ENCODE measurements at places on chromosomes 2 and 18.

GRCh38 chr2:50765146-50765545, 266.8 kb downstream of the NRXN1 start:
- H3K27me3 ChIP-seq, result no peaks in the 10 kb centered on the region
- H3K4me3 ChIP-seq, result no peak overlapping the region
- no peaks in the 10 kb centered on the region for H3K36me3 ChIP-seq

DNA sequence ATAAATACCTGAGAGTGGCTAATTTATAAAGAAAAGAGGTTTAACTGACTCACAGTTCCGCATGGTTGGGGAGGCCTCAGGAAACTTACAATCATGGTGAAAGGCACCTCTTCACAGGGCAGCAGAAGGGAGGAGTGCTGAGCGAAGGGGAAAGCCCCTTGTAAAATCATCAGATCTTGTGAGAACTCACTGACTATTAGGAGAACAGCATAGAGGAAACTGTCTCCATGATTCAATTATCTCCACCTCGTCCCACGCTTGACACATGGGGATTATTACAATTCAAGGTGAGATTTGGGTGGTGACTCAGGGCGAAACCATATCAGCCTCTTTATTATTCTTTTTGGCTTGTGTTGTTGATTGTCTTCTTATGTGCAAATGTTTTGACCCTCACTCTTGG, 76.2 kb downstream of the WDR7 start:
- no peak overlapping the region for H3K4me3 ChIP-seq
- no peak overlapping the region for H3K27ac ChIP-seq
- no peak for DNase-seq

GRCh38 chr2:23695890-23696751, 230.8 kb downstream of the ATAD2B start:
- no peak for DNase-seq
- H3K4me1 ChIP-seq, result no peaks in the 10 kb centered on the region
- H3K27ac ChIP-seq, result no peak overlapping the region
- no peak overlapping the region for H3K4me3 ChIP-seq
- H3K36me3 ChIP-seq, result no peaks in the 10 kb centered on the region

DNA sequence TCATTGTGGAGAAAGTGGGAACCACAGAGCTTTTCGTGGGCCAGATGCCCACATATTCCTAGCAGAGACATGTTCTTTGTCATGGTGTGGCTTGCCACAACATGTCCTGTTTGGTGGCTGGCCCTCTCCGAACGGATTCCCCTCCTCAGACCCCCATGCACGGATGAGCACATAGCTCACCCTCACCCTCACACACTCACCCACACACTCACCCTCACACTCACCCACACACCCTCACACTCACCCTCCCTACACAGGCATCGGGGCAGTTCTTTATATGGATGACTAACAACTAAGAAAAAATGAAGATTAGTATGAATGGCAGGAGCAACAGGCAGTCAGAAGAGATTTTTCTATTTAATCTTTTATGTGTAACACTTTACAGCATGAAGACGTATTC, 149.9 kb downstream of the ZNF236 start:
- H3K4me1 ChIP-seq, result peaks cover 31% of the 10 kb centered on the region
- no peaks in the 10 kb centered on the region for H3K27me3 ChIP-seq
- no peak overlapping the region for H3K27ac ChIP-seq
- no peak overlapping the region for H3K4me3 ChIP-seq
- no peaks in the 10 kb centered on the region for H3K36me3 ChIP-seq
- DNase-seq, result no peak

GRCh38 chr2:196725882-196726281, 73.6 kb downstream of the GTF3C3 start:
- H3K4me3 ChIP-seq, result no peak overlapping the region
- DNase-seq, result no peak
- H3K4me1 ChIP-seq, result no peaks in the 10 kb centered on the region
- H3K27me3 ChIP-seq, result no peaks in the 10 kb centered on the region

DNA sequence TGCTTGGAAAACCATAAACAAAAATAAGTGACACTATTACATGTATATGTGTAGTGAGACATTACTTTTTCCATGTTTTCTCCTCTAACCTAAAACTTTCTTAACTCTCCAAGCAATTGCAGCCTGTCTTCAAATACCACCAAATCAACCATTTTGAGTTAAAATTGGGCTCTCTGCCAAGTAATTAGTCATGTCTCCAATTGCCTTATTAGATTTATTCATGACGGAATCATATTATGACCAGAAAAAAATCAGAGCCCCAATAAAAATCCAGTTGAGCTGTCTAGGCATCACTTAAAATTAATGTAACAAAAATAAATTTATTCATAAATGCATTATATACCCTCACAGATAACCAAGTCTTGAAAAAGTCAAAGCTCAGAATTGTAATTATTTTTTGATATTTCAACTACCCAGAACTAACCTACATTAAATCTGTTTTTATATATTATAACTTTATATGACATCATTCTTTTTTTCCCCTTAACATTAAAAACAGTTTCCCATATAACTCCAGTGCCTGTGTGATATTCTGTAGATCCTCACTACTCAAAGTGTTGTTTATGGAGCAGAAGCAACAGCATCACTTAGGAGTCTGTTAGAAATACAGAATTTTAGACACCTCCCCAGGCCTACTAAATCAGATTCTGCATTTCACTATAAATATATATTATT, 157.0 kb downstream of the ERBB4 start:
- no peaks in the 10 kb centered on the region for H3K27me3 ChIP-seq
- H3K4me3 ChIP-seq, result no peak overlapping the region
- H3K27ac ChIP-seq, result 0 out of 2 replicates have a peak overlapping the region, but pooled peaks have one; percentile 16
- peaks cover 15% of the 10 kb centered on the region for H3K4me1 ChIP-seq
- DNase-seq, result no peak

DNA sequence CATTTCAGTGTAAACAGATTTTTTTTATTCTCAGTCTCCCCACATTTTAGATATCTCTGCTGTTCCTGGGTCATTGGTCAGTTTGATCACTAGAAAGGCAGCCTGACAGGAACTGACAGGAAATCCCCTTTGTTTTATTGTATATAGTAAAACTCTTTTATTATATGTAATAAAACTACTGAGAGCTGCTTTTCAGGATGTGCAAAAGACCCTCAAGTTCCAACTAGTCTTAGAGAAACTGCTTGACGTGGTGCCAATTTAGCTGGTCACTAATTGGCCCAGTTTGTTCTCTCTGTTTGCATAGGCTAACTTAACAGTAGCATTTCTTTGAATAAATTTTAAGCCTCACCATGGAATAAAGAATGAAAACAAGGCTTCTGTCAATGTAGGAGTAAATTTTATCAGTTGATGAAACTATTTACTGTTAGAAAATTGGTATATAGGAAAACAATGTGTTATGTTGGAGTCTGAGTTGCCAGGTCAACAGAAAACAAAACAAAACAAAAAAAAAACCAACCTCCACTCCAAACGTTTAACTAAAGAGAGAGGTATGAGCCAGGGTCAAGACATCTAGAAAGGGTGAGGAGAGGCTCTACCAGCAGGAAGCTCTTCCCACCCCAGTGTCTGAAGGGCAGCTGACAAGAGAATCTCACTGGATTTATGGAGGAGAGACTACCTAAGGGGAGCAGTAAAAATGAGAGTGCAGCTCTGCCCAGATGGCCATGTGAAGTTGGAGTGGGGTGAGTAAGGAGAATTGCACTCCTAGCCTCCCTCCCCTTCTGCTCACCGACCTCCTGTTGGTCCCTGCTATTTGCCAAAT, 184.6 kb downstream of the ST6GAL2 start:
- no peaks in the 10 kb centered on the region for H3K36me3 ChIP-seq
- H3K27me3 ChIP-seq, result no peaks in the 10 kb centered on the region
- H3K4me3 ChIP-seq, result no peak overlapping the region
- no peak for DNase-seq
- H3K4me1 ChIP-seq, result no peaks in the 10 kb centered on the region
- no peak overlapping the region for H3K27ac ChIP-seq

DNA sequence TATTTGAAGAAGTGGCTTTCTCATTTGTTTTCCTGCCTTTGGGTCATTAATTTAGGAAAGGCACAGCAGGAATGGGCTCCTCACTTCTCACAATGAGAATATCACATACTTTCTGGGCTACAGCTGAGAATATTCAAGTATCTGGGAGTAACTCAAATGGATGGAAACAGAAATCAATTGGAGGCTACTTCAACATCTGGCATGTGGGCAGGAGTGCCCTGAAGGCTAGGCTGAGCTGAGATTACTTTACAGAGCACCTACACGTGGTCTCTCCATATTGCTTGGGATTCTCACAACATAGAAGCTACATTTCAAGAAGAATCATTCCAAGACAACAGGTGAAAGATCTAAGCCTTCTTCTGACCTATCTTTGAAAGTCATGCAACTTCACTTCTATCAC, 325.4 kb downstream of the PID1 start:
- no peak overlapping the region for H3K27ac ChIP-seq
- no peaks in the 10 kb centered on the region for H3K36me3 ChIP-seq
- no peak for DNase-seq
- no peak overlapping the region for H3K4me3 ChIP-seq
- no peaks in the 10 kb centered on the region for H3K27me3 ChIP-seq
- H3K4me1 ChIP-seq, result no peaks in the 10 kb centered on the region

GRCh38 chr18:24795129-24795528, 334.7 kb downstream of the HRH4 start:
- H3K27me3 ChIP-seq, result no peaks in the 10 kb centered on the region
- H3K4me3 ChIP-seq, result no peak overlapping the region
- H3K4me1 ChIP-seq, result peaks cover 7% of the 10 kb centered on the region
- no peak overlapping the region for H3K27ac ChIP-seq
- no peaks in the 10 kb centered on the region for H3K36me3 ChIP-seq

GRCh38 chr2:211955648-211956047, 583.0 kb downstream of the ERBB4 start:
- no peaks in the 10 kb centered on the region for H3K36me3 ChIP-seq
- no peaks in the 10 kb centered on the region for H3K4me1 ChIP-seq
- no peaks in the 10 kb centered on the region for H3K27me3 ChIP-seq
- DNase-seq, result no peak
- no peak overlapping the region for H3K27ac ChIP-seq
- no peak overlapping the region for H3K4me3 ChIP-seq

DNA sequence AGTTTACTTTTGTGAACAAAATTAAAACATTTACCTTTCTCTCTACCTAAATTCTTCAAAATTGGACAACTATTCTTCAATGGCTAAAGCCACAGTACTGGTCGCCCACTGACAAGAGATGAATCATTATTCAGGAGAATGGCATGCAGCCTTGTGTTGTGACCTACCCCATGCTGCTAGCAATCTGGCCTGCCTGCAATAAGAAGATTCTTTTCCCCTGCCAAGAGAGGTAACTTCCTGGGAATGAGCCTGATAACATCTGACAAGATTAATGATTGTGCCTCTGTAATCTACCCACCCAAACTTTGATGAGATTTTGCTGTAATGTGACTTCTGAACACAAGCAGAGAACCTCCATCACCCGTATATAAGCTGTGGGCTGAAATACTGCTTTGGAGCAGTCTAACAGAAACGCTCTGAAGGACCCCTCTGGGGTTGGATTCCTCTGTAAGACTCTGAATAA, 47.0 kb upstream of the ST3GAL5 start:
- no peak overlapping the region for H3K4me3 ChIP-seq
- H3K4me1 ChIP-seq, result peaks cover 5% of the 10 kb centered on the region
- H3K27ac ChIP-seq, result no peak overlapping the region
- peak; percentile 76 for DNase-seq
- H3K27me3 ChIP-seq, result no peaks in the 10 kb centered on the region

- no peak for DNase-seq
- H3K4me1 ChIP-seq, result no peaks in the 10 kb centered on the region
- no peaks in the 10 kb centered on the region for H3K36me3 ChIP-seq
- no peaks in the 10 kb centered on the region for H3K27me3 ChIP-seq
Observed at GRCh38 chr2:109207176-109207575, 78.2 kb downstream of the SH3RF3 start.

DNA sequence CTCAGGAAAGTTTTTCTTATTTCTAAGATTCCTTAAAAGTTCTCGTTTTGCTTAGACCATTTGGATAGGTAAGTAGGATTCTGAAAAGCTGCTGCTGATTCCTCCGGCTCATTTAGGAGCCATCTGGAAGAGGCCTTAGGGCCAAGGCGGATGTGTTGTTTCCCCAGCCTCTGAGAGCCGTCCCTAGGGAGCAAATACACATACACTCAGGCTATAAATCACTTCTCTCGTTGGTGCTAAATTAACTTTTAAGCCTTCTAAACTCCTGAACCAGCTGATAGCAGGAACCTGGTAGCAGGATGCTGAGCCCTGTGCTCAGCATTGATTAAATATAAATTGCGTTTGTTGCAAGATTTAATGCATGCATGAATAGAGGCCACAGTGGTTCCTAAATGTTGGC, 109.8 kb downstream of the ADCYAP1 start:
- H3K27ac ChIP-seq, result peak overlapping the region; percentile 72
- H3K4me3 ChIP-seq, result no peak overlapping the region
- peak; percentile 27 for DNase-seq
- H3K27me3 ChIP-seq, result peaks cover 24% of the 10 kb centered on the region
- peaks cover 53% of the 10 kb centered on the region for H3K4me1 ChIP-seq

DNA sequence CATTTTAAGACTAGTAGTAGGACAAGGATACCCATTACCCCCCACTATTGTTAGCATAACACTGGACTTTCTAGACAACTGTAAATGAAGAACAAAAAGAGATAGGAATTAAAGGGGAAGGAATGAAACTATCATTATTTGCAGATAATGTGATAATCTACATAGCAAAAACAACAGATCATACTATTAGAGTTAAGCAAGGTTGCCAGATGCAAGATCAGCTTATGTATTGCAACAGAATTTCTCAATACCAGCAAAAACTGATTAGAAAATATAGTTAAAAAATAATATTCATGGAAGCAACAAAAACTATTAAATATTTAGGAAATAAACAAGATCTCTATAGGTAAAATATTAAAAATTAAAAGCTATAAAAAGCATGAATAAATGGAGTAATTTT, 194.4 kb upstream of the SPRED2 start:
- H3K4me1 ChIP-seq, result no peaks in the 10 kb centered on the region
- no peaks in the 10 kb centered on the region for H3K27me3 ChIP-seq
- no peak for DNase-seq
- H3K36me3 ChIP-seq, result no peaks in the 10 kb centered on the region

DNA sequence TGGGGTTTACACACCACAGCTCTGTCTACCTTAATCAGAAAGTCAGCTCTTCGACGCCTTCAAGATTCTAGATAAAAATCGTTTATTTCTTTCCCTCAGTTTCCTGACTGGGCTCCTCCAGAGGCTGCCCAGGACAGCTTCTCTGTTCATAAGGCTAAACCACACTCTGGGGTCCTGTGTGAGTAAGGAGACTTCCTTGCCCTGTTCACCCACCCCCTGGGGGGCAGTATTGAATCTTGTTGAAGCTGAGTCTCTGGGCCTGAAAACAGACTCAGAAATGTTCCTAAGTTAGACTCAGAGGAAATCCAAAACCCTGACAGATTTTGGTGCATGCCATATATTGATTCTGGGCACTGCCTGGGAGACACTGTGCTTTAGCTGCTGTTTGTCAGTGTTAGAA, 43.0 kb downstream of the G6PC2 start:
- no peaks in the 10 kb centered on the region for H3K36me3 ChIP-seq
- H3K4me1 ChIP-seq, result no peaks in the 10 kb centered on the region
- H3K27ac ChIP-seq, result no peak overlapping the region
- H3K4me3 ChIP-seq, result no peak overlapping the region
- peak; percentile 62 for DNase-seq
- H3K27me3 ChIP-seq, result no peaks in the 10 kb centered on the region
